Stimulated activated CD4-positive, alpha-beta T cell treated with anti-CD3 and anti-CD28 coated beads, TNF-alpha, amount 100 ng/mL, for 48 hours (primary cell): ENCODE measurements at places on chromosomes 5 and 9.

- DNase-seq: no peak
These were observed 507.7 kb downstream of the CCDC171 start for GRCh38 chr9:16060436-16061129.

- DNase-seq: no peak
These were observed 5.2 kb downstream of the FAT2 start for GRCh38 chr5:151585970-151586369.

- DNase-seq: no peak
These were observed 444.7 kb downstream of the HINT1 start for GRCh38 chr5:130720355-130720754.

- DNase-seq: no peak
These were observed 88.7 kb upstream of the PHF24 start for GRCh38 chr9:34869390-34869789.

DNA sequence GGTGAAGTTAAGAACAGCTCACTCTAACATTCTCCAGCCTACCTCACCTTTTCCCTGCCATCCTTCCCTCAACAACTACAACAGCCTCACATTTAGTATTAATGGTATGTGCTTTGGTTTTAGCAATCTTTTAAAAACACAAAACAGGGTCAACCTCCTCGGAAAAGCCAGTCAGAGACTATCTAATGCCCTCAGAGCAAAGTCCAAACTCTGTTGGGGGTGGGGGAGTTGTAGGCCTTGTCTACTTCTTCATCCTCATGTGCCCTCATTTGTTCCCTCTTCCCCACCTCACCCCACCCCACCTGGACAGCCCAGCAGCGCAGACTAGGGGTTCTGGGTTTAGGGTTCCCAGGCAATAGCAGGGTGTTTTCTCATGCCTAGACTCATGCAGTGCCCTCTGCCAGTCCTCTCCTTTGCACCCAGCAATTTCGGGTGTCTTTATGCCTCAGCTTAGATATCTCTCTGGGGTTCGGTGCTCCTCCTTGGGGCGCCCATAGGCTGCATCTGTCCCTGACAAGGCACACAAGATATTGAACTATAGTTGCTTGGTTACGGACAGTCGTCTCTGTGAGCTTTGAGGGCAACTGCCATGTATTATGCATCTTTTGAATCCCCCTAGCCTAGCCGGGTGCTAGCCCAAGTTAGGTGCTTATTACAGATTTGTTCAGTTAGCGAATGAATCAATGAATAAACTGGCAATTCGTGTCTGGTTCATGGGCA is 762 bp upstream of the TCOF1 start:
- DNase-seq: no peak

- no peak for DNase-seq
These were observed 157.3 kb upstream of the S1PR3 start for GRCh38 chr9:88833946-88834345.

GRCh38 chr9:98736226-98736625 is 27.5 kb upstream of the GABBR2 start:
- DNase-seq: no peak

- DNase-seq: no peak
These were observed 129.3 kb upstream of the LPCAT1 start for GRCh38 chr5:1652873-1653697.

- DNase-seq: no peak
These were observed 187.9 kb downstream of the EBF1 start for GRCh38 chr5:158911693-158912363.

GRCh38 chr5:100576217-100576751 is 41.1 kb downstream of the FAM174A start:
- no peak for DNase-seq

GRCh38 chr5:83156001-83156400 is 78.7 kb downstream of the XRCC4 start:
- no peak for DNase-seq

DNA sequence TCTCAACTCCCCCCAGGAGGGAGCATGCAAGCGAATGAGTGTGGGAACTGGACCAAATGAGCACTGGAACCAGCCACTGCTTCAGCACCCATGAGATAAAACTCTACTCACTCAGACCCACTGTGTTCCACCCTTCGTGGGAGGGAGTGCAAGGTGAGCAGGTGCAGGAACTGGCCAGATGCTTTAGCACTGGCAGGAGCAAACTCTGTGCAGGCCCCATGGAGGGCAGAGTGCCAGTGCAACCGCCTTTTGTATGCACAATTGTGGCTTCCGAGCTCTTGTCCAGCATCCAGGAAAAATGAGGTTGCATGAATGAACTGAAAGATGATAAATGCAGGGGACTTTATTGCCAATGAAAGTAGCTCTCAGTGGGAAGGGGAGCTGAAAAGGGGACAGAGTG is 67.4 kb upstream of the CCDC112 start:
- no peak for DNase-seq

- no peak for DNase-seq
These were observed 160.9 kb downstream of the GIN1 start for GRCh38 chr5:102959055-102959454.

DNA sequence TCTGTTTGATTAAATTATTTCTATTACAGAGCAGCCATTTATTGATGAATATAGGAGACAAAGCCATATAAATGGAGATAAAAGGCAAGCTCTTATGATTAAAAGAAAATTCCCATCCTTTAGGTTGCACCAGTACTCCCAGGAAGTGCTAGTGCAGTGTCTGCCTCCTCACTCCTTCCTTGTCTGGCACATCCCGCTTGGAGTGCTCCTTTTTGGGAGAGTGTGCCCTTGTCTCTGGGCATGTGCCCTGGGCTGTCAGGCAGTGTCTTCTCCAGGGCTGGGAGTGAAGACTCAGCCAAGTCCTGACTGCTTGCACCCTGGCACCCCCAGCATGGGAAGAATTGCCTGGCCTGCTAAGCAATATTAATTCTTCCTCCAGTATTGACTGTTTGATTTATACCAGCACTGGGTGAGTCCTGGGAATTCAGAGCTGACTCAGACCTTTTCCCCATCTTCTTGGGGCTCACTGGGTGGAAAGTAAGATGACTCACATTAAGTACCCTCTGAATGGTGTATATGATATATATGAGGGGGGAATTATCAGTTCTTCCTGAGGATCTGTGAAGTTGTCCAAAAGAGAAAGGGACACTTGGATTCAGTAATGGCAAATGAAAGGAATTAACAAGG is 62.1 kb downstream of the ZSWIM6 start:
- no peak for DNase-seq
